ENCODE measurements at places on chromosomes 7 and 10.

DNA sequence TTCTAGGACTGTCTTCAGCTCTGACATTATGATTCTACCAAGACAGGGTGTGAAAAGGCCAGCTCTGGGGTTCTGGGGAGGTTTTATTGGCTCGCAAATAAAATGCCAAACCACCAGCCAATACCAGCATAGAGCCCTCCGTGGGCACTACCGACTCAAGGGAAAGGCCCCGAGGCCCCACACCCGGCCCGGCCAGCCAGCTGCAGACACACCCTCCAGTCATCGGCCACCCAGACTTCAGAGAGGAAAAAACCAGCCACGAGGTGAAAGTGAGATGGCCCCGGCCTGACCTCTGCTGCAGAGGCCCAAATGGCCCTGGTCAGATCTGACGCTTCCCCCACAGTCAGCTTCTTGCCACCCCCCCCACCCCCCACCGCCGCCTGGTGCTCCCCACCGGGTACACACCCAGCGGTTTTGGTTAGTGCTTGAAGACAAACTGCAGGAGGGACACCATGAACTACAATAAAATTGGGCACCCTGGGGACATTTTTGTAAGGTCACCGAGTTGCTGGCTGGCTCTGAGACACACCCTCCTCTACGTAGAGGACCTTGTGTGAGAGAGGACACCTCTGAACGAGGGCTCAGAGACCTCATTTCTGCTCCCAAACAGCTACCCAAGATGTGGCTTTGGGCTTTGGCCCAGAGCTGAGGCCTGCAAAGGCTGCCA is 79.9 kb downstream of the PRKAG2 start:
- no peak for DNase-seq

DNA sequence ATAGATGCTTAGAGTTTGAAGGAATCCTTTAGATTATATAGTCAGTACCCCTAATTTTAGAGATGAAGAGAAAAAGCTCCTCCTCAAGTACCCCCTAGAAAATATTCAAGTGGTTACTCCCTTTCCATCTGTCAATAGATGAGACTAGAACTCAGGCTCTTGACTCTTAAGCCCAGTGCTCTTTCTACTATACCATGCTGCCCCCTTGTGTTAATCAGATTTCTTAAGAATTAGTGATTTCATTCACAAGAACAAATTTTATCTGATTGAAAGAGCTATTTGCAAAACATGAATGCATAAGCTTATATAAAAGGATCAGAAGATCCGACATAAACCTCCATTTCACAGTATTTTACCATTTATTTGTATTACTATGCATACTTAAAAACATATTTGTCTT is 179.3 kb downstream of the TFEC start:
- no peak for DNase-seq

- no peak for DNase-seq
These were observed 34.8 kb downstream of the CDH23 start for GRCh38 chr10:71431239-71432100.

- DNase-seq, result no peak
These were observed 13.9 kb upstream of the PLXNA4 start for GRCh38 chr7:132590162-132590561.

GRCh38 chr10:77544617-77545016 is 93.0 kb downstream of the KCNMA1 start:
- no peak for DNase-seq

- DNase-seq, result no peak
These were observed 7.6 kb downstream of the PSMA2 start for GRCh38 chr7:42924223-42924838.

GRCh38 chr10:61451357-61451756 is 1.8 kb downstream of the TMEM26 start:
- no peak for DNase-seq

DNA sequence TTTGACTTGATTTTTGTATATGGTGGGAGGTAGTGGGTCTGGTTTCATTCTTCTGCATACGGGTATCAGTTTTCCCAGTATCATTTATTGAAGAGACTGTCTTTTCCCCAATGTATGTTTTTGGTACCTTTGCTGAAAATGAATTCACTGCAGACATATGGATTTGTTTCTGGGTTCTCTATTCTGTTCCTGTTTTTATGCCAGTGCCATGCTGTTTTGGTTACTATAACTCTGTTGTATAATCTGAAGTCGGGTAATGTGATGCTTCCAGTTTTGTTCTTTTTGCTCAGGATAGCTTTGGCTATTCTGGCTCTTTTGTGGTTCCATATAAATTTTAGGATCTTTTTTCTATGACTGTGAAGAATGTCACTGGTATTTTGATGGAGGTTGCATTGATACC is 836 bp downstream of the ECD start:
- no peak for DNase-seq

DNA sequence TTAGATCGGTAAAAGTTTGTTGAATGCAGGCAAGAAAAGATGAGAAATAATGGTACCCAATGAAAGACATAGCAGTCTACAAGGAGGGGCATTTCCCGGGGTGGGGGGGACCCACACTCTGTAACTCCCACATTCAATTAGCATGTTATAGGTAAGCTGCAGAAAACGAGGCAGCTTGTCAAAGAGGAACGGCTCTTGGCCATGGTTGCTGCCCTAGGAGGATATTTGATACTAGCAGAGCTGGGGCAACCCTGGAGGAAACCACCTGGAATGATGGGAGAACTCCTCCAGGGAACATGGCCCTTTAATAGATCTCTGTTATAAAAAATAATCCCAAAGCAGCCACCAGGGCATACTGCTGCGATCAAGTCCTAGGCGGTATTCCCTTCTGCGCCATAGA is 98.5 kb downstream of the EGFR start:
- DNase-seq, result no peak

- no peak for DNase-seq
These were observed 87.4 kb upstream of the RET start for GRCh38 chr10:42989481-42989921.

GRCh38 chr10:67098461-67098860 is 172.6 kb downstream of the LRRTM3 start:
- DNase-seq, result no peak

DNA sequence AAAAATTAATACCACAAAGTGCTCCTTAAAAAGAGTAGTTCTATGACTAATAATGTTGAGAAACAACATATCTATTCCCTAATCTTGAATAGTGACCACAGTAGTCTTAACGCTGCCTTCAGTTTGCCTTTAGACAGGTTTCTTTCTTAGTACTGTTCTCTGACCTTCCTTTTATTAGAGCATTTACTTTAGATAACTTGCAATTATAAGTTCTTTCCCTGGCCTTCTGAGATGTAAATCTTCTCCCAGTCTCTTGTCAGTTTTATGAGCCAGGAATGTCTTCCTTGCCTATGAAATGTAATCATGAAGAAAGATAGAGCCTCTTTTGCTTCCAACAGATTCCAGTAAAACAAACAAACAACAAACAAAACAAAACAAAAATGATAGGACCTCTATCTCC is 1119.8 kb upstream of the LRRTM3 start:
- DNase-seq, result no peak

- DNase-seq, result no peak
These were observed 35.8 kb downstream of the RASGEF1A start for GRCh38 chr10:43230909-43231522.

DNA sequence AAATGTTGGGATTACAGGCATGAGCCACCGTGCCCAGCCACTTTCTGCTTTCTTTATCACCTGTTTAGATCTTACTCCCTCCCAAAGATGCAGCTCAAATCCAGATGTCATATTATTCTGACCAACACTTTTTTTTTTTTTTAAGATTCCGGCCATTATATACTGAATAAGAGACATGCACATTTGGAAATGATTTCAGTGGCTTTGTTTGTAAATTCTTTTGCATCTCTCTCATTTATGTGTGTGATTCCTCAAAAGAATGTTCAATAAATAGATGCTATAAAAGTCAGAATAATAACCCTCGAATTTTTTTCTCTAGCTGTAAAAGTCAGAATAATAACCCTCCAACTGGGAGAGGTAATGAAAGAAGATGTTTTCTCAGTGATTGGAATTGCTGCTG is 25.4 kb downstream of the HECW1 start:
- DNase-seq, result no peak

GRCh38 chr10:28842321-28842720 is 165.0 kb downstream of the BAMBI start:
- no peak for DNase-seq

GRCh38 chr7:126702242-126703016 is 550.3 kb downstream of the GRM8 start:
- no peak for DNase-seq

- no peak for DNase-seq
These were observed 101.9 kb upstream of the PRSS58 start for GRCh38 chr7:142359694-142360279.

GRCh38 chr7:18993933-18994668 is 123.3 kb downstream of the TWIST1 start:
- DNase-seq, result no peak

- DNase-seq, result no peak
These were observed 16.1 kb downstream of the OGDH start for GRCh38 chr7:44622342-44623151.

DNA sequence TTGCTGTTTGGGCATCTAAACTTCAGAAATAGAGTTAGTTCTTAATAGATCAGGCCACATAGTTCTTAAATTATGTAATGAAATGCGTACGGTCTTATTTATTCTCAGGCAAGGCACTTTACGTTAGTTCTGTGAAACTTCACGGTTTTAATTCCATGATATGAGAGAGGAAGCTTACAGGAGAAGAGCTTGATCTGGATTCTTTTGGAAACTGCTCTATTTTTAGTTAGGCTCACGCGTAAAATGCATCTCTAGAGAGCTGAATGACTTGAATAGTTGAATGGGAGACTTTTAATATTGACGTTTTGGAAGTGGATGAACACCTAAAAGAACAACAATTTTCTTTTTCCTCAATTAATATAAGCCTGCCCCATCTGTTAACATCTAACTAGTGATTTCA is 71.1 kb downstream of the PRKG1 start:
- DNase-seq, result no peak

DNA sequence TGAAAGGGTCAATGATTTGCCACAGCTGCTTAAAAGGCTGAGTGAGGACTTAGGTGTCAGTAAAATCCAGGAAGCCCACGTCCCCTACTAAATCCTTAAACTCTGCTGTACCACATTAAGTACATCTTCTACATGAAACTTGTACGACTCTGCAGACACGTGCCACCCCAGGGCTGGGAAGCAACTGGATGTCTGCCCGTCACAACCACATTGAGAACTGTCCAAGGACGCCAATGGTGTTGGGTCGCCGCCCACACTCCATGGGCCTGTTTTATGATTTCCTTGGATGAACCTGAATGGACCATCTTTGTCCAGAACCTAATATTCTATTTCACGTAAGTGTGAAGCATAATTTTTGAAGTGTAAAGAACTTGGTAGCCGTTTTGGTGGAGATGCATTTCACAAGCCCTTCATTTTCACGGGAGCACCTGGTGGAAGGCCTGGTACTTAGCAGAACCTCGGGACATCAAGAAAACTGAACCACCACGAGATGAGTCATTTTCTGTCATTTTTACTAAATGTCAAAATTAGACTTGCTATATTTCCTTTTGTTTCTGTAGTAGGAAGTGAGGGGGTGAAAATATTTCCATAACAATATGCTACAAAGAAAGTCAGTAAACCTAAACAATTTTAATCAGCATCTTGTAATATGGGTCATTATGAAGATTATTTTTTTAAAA is 134.9 kb downstream of the SFMBT2 start:
- DNase-seq, result no peak

DNA sequence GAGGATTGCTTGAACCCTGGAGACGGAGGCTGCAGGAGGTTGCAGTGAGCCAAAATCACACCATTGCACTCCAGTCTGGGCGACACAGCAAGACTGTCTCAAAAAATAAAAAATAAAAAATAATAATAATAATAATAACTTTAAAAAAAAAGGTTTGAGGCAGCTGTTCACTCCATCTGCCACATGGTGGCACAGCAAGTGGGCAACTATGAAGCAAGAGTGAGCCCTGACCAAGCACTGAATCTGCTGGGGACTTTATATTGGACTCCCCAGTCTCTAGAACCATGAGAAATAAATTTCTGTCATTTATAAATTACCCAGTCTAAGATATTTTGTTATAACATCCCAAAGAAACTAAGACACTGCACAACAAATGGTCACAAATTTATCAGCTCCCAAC is 14.6 kb upstream of the BRI3 start:
- no peak for DNase-seq

- DNase-seq, result no peak
These were observed 33.9 kb upstream of the SPOCK2 start for GRCh38 chr10:72122221-72122620.

DNA sequence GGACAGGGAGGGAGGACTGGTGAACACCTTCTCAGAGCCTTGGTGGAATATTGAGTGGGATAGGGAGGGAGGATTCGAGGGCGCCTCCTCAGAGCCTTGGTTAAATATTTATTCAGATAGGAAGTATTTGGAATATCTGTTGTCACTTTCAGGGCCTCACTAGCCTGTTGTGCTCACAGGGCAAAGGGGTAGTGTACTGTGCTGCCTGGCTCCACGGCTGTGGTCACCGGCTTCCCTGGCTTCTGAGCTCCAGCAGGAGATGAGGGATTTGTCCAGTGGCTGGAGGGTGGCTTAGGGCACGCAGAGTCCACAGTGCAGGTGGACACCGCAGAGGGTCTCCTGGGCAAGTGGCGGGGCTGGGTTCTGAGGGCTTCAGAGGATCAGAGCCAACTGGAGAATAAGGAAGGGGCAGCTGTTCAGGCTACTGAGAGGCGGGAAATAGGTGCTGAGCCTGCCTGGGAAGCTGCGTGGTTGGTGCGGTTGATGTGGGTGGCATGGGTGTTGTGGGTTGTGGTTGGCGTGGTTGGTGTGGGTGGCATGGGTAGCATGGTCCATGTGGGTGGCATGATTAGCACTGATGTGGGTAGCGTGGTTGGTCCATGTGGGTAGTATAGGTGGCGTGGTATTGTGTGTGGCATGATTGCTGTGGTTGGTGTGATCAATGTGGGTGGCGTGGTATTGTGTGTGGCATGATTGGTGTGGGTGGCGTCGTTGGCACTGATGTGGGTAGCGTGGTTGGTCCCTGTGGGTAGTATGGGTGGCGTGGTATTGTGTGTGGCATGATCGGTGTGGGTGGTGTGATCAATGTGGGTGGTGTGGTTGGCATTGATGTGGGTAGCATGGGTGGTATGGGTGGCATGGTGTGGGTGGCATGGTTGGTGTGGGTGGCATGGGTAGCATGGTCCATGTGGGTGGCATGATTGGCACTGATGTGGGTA is 16.7 kb downstream of the INPP5A start:
- no peak for DNase-seq

All from activated T-helper 1 cell treated with anti-CD3 and anti-CD28 coated beads, Interleukin-2, amount 50 U/mL, for 16 hours (primary cell).